ENCODE measurements at places on chromosomes 12 and 14. TPM values are rescaled to one million over a fixed set of nuclear protein-coding genes. Genes with fewer than 3 reads are reported as not detected.
A peak's percentile ranks its signal among the peaks of the same experiment; 100 is the strongest.

TAS2R46 gene
- polyA plus RNA-seq: 0.09 TPM

DNA sequence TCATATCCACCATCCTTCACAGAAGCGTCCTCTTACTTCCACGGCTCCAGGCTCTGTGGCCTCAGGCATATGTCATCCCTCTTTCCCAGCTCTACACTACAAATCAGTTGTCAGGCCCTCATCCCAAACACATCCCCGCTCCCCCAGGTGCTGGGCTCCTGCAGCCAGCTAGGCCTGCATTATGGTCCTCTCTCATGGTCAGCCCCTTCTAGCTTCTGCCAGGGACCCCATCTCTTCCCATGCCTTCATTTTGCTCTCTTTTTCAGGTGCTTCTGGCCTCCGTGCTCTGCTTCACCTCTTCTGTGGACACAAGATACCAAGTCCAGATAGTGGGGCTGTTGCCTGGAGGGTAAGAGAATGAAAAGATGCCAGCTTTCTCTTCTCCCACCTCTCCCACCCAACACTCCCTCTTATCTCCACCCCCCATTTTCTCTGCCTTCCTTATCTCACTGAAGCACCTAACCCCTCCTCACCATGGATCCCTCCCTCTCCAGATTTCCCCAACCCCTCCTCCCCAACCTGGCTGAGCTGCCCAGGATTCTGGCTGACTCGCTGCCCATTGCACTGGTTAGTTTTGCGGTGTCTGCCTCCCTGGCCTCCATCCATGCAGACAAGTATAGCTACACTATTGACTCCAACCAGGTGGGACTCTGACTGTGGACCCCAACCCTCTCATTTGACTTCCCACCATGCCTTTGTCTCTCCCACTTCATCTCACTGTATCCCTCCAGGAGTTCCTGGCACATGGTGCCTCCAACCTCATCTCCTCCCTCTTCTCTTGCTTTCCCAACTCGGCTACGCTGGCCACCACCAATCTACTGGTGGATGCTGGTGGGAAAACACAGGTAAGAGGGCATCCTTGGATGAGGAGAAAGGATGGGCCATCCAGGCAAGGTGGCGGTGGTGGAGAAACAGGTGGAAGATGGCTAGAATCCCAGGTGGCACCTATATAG, 10.4 kb downstream of the B4GALNT1 start:
- no peak for DNase-seq

DNA sequence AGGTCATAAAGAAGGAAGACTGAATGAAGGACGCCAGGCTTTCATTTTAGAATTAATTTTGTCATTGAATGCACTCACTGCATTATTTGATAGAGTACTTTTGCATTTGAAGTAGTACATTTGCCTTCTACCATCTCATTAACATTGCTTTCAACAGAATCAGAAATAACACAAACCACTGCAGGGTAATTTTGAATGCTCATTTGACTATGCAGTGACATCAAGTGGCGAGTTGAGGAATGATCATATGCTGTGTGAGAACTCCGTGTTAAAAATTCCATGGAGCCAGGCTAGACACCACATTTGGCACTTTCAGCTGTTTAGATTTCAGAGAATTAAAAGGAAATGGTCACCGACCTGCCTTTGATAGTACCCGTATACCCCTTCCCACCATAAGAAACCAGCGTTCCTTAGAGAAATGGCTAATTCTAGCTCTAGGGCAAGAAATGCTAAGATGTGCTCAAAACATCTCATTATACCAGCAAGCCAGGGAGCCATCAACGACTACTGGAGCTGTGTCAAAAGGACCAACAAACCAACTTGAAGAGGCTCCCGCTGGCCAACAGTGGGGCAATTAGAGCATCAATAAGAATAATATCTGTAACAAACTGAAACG, 16.5 kb downstream of the HEBP1 start:
- DNase-seq: no peak

LMNTD1 gene
- polyA plus RNA-seq: 0.76 TPM

DNA sequence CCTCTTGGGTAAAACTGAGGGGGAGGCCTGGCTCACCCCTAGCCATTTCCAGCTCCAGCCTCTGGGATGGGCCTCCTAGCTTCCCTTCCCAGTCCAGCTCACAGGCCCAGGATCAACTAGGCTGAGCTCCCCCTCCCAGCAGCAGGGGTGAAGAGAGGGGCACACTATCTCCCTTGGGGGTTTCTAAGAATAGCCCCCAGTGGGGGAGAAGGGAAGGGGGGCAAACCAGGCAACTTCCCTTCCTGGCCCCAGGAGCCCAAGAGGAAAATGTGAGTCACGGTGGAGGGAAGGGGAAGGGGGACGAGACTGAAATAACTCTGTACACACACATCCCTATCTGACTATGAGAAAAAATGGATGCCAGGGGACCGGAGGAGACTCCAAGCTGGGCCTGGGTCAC, 9.0 kb downstream of the ADCY6 start:
- peak; percentile 19 for DNase-seq

EID3 gene
- polyA plus RNA-seq: 2.5 TPM

DNA sequence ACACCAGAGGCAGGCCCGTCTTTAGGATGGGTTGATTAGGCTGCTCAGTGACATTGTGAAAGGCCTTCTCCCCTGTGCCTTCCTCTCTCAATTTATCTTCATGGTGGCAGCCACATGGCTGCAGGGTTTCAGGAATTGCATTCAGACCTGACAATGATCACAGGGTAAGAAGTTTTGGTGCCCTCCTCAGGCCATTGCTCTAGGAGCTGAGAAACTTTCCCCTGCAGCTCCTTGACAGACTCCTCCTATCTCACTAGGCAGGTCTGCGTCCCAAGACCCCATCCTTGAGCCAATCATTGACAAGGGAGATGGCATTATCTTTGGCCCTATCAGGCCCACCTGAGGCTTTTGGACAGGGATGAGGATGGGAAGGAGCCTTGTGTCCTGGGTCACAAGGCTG, 57.4 kb upstream of the ANO4 start:
- DNase-seq: no peak

DNA sequence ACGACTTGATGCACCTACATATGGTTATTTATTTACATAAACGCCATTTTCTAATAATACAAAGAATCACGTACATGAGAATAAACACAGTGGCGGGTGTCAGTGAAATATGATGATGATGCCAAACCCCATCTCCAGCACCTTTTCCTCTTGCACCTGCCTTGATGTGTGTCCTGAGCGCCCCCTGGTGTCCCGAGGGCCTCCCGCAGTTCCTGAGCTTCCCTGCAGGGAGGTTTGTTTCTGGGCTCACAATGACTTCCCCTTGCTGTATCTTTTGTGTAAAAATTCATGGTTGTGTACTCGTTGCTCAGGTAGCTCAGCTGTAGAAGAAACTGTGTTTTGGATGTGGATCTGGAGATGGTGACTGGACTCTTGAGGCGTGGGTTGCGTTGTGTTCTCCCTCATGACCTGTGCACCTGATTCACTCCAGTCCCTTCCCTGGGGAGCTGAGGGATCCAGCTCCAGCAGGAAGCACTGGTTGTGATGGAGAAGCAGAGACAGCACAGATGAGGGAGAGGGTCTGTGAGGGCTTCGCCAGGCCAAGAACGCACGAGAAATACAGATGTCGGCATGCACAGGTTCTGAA, 1037.8 kb downstream of the TMEM121 start:
- DNase-seq: no peak

DNA sequence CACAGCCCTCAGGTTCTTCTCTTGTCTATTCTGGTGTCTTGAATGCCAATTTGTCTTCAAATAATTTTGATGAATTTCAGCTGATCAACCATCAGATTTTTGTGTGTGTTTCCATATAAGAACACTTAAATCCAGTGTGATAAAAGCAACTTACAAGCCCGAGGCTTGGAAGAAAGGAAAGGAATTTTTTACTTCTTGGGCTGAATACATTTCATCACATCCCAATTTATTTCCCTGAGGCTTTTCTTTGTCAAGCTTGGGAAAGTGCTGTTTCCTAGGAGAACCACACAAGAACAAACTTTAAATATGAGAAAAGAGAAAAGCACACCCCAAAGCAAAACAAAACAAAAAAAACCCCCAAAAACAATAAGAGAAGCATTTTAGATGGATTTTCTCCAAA, 26.6 kb downstream of the GPRC5D start:
- DNase-seq: no peak

DNA sequence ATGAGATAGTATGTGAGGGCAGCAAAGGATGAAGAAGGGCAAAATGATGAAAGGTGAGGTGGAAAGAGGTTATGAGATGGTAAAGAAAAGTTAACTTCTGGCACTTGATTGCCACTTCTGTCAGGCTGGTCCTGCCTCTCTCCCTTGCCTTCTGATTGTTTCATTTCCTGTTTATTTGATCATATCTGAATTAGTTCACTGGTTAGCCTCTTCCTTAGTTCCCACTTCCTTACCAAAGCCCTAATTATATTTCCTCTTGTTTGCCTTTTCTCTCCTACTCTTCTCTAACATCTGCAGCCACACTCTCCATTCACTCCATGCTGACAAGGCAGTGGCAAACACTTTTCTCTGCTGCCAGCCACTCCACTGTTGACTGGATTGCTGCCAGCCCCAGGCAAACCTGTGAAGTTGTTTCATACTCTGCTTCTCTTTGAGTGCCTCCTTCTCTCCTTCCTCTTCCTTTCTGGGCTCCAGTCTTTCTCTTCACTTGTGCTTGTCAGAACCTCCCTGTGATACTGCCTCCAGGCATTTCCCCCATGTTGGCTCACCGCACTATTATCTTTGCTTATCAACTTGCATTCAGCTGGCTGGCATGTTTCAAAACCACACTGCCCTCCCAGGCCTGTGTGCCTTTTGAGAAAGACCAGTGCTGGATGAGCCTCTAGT, 8.1 kb downstream of the PNP start:
- no peak for DNase-seq

- DNase-seq: no peak
Measured at GRCh38 chr12:55044135-55044534, 24.4 kb downstream of the NEUROD4 start.

DNA sequence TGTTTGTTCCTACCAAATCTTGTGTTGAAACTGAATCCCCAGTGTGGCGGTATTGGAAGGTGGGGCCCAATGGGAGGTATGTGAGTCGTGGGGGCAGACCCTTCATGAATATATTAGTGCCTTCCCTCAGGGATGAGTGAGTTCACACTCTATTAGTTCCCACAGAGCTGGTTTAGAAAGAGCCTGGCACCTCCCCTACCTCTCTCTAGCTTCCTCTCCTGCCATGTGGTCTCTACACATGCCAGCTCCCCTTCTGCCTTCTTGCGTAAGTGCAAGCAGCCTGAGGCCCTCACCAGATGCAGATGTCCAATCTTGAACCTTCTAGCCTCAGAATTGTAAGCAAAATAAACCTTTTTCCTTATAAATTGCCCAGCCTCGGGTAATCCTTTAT, 105.8 kb downstream of the SPTSSA start:
- DNase-seq: no peak

- no peak for DNase-seq
Measured at GRCh38 chr12:72368298-72368697, 96.1 kb downstream of the TRHDE start.

GRCh38 chr14:77804592-77804991, 4.7 kb downstream of the ADCK1 start:
- DNase-seq: no peak

DNA sequence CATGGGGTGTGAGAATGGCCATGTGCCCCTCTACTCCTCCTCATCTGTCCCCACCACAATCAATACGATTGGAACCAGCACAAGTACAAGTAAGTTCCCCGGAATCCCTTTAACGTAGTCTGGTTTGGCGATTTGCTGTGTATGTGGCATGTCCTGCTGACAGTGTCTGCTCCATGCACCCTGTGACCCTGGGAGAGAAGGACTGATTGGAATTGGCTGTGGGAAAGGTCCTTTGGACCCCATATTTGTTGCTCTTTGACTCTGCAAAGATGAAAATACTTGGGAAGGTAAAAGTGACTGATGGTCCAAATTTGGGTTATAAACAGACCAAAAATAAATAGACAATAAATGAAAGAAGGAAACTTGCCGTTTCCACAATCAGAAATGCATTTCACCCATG, 135.6 kb downstream of the SAMD4A start:
- no peak for DNase-seq

- DNase-seq: no peak
Measured at GRCh38 chr14:50828721-50829488, 2.1 kb downstream of the NIN start.

DNA sequence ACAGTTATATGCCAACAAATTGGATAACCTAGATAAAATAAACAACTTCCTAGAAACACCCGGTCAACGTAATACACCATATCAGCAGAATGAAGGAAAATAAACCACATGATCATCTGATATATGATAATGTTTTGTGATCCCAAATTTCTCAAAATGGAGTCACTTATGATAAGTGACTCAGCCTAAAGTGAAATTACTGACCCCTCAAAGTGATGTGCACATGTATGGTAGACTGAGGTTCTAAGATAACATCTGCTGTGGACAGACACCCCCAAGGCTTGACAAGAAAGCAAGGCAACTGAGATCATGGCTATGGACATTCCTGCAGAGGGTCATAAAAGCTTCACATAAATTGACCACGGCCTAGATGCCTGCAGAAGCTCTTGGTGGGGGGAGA, 105.1 kb upstream of the DCN start:
- no peak for DNase-seq

GRCh38 chr12:130764073-130764472, 48.0 kb upstream of the RIMBP2 start:
- DNase-seq: no peak

DNA sequence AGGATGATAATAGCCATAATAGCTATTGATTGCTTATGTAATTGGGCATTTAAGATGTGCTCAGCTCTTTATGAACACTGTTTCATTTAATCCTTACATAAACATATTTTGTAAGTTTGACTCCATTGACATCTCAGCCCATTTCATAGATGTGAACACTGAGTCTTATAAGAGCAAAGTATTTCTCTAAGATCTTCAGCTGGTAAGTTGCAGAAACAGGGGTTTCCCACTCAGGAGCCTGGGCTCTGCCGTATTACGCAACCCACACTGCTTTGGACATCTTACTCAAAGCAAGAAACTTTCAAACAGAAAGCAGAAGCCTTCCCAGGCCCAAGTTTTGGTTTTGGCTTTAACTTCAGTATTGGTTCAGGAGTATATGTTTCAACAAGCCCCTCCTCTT, 705.1 kb downstream of the MED13L start:
- no peak for DNase-seq

GRCh38 chr14:94907626-94908261, 137.8 kb upstream of the GSC start:
- no peak for DNase-seq

GRCh38 chr12:88931598-88931997, 351.3 kb upstream of the KITLG start:
- no peak for DNase-seq

FOXM1 gene
- polyA plus RNA-seq: 15.2 TPM

GLT8D2 gene
- 90.2 TPM for polyA plus RNA-seq

DNA sequence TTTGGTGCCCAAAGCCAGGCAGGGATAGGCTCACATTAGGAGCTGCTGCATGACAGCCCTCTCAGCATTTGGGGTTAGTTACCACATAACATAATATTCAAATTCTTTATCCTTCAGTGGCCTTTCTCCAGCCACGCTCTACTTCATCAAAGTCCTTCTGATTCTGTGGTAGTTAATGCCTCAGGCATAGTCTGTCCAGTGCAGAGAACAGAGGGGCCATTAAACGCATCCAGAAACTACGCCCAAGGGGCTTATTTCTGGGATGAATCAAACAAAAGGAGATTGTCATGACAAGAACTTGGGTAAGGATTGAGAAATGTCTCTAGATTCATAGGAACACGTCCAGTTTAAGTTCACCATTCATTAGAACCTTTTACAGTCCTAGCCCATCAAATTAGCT, 183.4 kb upstream of the PLXNC1 start:
- DNase-seq: no peak
